ENCODE measurements at places on chromosomes 11 and 22.

GRCh38 chr11:23604966-23605365, 744.7 kb upstream of the CCDC179 start:
- no peak for DNase-seq

- DNase-seq, result no peak
These were observed 38.5 kb downstream of the DNAJC24 start for GRCh38 chr11:31408201-31408600.

DNA sequence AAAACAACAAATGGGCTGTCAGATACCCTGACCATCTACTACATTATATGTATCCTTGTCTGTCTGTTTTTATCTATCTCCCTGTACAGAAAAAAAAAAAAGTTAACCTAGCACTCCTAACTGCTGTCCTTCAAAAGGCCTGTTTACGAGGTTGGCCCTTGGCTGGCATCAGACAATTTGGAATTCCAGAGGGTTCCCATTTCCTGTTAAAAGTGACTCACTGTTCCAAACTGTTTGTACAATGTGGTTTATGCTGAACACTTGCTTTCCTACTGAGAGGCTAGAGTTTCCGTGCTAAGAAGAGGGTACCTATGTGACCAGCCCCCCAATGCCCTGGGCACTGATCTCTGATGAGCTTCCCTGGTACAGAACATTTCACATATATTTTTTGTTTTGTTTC, 65.9 kb upstream of the HMGXB4 start:
- DNase-seq, result no peak

- peak; percentile 28 for DNase-seq
These were observed 90.3 kb upstream of the MTMR2 start for GRCh38 chr11:96014217-96014616.

- DNase-seq, result no peak
These were observed 3.4 kb upstream of the ZBTB44 start for GRCh38 chr11:130318031-130318673.

- no peak for DNase-seq
These were observed 64.5 kb downstream of the MCM5 start for GRCh38 chr22:35464399-35464798.

DNA sequence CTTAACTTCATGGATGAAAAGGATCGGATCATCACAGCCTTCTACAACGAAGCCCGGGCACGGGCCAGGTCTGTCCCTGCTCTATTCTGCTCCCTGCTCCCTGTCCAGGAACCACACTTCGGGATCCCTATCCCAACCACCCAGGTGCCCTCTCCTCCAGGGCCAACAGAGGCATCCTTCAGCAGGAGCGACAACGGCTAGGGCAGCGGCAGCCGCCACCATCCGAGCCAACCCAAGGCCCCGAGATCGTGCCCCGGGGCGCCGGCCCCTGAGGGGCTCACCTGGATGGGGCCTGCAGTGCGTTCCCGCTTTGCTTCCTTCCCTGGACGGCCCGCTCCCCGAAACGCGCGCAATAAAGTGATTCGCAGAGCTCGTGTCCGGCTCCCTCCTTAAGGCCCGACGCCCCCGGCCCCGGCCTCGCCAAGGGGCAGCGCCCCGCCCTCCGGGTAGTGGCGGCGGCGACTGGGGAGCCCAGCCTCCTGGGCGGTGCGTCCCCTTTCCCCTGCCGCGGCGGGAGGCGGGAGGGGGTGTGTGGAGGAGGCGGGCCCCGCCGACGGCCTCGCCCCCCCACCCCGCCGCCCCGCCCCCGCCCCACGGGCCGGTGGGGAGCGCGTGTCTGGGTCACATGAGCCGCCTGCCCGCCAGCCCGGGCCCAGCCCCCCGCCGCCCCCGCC, at the start of gene VEGFB:
VEGFB (plus strand) TSS at position 672 of the 674 bp plus-strand sequence. CDS start 250 bp downstream, outside the sequence.
- DNase-seq, result peak; percentile 76

- no peak for DNase-seq
These were observed 978.3 kb downstream of the BRD1 start for GRCh38 chr22:48849219-48849912.

DNA sequence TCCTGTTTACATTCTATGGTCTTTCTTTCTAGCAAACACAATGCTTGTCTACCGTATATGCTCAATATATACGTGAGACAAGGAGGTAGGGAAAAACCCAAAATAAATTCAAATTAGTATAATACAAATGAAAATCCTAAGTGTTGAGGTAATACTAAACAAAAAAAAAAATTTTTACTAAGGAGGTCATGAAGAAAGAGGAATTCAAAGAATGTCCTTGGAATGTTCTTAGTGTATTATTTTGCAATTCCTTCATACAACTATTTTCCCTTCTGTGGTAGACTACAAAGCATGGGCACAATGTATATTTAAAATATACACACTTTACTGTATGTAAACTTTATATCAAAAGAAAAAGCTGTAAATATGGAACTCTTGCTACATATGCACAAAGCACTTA, 36.4 kb downstream of the PIK3C2A start:
- no peak for DNase-seq

DNA sequence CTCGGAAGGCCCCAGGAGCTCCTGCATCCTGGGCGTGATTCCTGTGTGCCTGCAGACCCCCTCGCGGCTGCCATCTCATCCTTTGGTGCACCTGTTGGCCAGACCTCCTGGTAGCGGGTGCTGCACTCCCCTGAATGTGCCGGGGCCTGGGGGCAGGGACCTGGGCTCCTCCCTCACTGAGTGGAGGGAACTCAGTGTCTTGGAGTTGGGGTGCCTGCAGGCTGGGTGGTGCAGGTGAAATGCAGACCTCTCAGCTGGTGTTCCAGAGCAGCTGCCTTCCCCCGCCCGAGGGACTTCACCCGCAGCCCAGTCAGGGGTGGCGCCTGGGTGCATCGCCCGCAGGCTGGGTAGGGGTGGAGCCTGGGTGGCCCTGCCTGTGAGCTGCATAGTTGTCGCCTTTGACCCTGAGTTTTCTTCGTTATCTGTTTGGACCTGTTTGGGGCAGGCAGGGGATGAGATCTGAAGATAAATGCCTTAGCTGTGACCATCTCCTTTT, 31.4 kb downstream of the LRP5 start:
- DNase-seq, result no peak

Measured in CD4-positive, alpha-beta T cell treated with Interferon alpha-2 for 1 hour (primary cell).